A549 treated with Mapracorat at 1 μM for 4 hours (cell line): ENCODE measurements at places on chromosomes 7 and 10. TPM values are rescaled to one million over a fixed set of nuclear protein-coding genes. Genes with fewer than 3 reads are reported as not detected.

The SRRM3 gene
- total RNA-seq = 8.0 to 11.6 TPM (median 11.3 TPM) in 5 replicates

The SLC29A4 gene
- 10.8 to 16.6 TPM (median 12.6 TPM) in 5 replicates for total RNA-seq

The PIK3AP1 gene
- 0.56 to 1.5 TPM (median 0.64 TPM) in 5 replicates for total RNA-seq

The EVX1 gene
- 0.07 to 0.21 TPM (median 0.14 TPM) in 5 replicates for total RNA-seq

The LYZL2 gene
- not detected in 5 replicates for total RNA-seq

The ALOX5 gene
- total RNA-seq = 0.25 to 0.83 TPM (median 0.36 TPM) in 5 replicates

The OR13A1 gene
- not detected in 5 replicates for total RNA-seq

The KEL gene
- total RNA-seq = not detected in 5 replicates

The ERVW-1 gene
- total RNA-seq = not detected in 5 replicates

The ANKRD22 gene
- 0.22 to 0.35 TPM (median 0.30 TPM) in 5 replicates for total RNA-seq

The PRSS37 gene
- total RNA-seq = not detected in 5 replicates

The CFAP58 gene
- total RNA-seq = 0.11 to 0.24 TPM (median 0.15 TPM) in 5 replicates

The FGF8 gene
- total RNA-seq = 0.17 TPM in 1 of 5 replicates, not detected in the others

The PAPOLB gene
- total RNA-seq = not detected in 5 replicates

The CDK1 gene
- total RNA-seq = 78.8 to 100 TPM (median 89.5 TPM) in 5 replicates

The IKZF1 gene
- total RNA-seq = not detected in 5 replicates

The AGR2 gene
- total RNA-seq = 100 to 177 TPM (median 136 TPM) in 5 replicates

The INHBA gene
- total RNA-seq = 0.20 to 0.77 TPM (median 0.43 TPM) in 5 replicates

The ADGRA1 gene
- total RNA-seq = 0.05 to 0.40 TPM (median 0.14 TPM) in 5 replicates

The FAM25C gene
- total RNA-seq = 1.2 to 1.7 TPM in 2 of 5 replicates, not detected in the others

The RALA gene
- 29.2 to 47.3 TPM (median 34.5 TPM) in 5 replicates for total RNA-seq

The CAV2 gene
- total RNA-seq = 154 to 204 TPM (median 186 TPM) in 5 replicates

The BMPER gene
- total RNA-seq = 4.4 to 5.7 TPM (median 5.1 TPM) in 5 replicates
